ENCODE measurements at places on chromosomes 6 and 20.

DNA sequence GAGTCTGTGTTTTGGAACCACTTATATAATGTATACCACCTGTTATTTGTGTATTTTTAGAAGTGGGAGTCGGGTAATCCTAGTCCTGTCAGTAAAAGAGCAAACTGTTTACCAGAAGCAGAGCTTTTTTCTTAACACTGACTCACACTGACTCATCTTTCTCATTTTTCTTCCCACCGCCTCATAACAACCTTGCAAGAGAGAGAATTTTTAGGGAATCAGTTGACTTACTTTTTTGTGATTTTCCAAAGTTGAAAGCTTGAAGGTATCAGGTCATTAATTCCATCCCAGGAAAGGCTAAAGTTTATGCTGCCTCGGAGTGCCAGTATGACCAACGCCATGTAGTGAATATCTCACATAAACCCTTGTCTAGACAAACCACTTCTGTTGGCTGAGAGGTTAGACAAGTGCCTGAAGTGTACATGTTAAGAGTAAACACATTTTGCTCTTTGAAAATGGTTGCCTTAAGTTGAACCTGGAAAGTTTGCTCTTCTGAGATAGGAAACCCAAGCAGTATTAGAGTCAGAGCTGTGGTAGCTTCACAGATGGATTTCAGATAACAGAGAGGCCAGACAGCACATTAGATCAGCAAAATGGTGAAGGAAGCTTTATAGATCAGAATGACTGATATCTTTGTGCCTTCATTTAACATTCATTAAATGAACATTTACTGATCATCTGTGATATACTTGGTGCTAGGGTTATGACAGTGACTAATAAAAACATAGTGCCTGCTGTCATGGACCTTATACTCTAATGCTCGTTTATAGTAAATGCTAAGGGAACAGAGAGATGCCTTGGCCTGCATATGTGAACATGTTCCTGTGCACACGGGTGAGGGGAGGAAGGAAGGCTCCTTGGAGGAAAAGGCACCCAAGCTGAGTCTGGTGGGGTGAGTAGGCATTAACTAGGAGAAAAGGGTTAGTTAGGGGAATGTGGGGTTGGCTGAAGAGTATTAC is 29.1 kb upstream of the PKIG start:
- DNase-seq: no peak

DNA sequence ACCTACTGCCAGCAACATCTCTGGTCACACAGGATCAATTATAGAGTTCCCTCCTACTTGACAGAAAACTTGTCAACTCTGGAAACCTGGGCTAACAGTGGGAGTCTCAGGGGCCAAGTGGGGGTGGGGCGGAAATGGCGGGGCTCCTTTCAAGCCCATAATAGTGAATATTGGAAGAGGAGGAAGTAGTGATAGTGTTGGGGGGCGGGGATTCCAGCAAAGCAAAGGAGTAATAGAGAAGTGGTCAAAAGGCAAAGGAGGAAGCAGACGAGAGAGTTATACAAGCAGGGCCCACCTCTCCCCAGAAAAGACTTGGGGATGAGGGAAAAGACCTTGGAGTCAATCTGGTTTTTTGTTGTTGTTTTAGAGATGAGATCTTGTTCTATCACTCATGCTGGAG is 2.1 kb downstream of the DEF6 start:
- DNase-seq: no peak

DNA sequence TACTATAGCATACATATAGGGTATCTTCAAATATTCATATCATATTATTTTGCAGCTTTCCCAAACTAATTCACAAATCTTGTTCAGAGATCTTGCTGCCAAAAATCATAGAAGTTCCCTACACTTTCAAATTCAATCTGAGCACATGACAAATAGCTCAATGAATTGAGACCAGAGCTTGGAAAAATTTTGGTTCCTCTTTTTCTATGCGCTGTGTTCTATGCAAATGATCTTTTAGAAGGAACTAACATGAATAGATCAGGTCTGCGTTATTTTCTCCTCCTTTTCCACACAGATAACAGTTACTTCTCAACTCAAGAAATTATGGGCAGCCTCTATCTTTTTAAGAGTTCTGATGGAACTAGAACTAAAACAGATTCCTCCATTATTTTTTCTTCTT is 316.3 kb downstream of the ARHGAP18 start:
- DNase-seq: no peak

- DNase-seq: no peak
Observed at GRCh38 chr6:160263196-160263939, 4.7 kb upstream of the SLC22A2 start.
